ENCODE measurements at places on chromosomes 4 and X.
A peak's percentile ranks its signal among the peaks of the same experiment; 100 is the strongest.

DNA sequence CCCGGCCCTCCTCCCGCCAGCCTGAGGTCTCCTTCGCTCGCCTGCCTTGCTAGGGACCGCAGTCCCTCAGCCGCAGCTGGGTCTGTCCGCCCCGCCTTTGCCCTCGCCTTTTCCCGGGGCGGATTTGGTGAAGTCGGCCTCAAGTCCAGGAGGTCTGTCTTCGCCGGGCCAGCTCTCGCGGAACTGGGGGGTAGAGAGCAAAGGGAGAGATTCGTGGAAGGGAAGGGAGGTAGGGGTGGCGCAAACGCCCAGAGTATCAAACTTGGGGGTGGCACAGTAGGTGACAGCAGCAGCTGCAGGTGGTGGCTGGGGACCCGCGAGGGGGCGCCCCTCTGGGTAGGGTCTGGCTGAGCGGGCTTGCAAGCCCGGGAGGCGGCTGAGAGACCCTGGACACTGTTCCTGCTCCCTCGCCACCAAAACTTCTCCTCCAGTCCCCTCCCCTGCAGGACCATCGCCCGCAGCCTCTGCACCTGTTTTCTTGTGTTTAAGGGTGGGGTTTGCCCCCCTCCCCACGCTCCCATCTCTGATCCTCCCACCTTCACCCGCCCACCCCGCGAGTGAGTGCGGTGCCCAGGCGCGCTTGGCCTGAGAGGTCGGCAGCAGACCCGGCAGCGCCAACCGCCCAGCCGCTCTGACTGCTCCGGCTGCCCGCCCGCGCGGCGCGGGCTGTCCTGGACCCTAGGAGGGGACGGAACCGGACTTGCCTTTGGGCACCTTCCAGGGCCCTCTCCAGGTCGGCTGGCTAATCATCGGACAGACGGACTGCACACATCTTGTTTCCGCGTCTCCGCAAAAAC is at the start of gene NPY2R:
Gene NPY2R, plus strand, starts transcription at position 379 of the 797 bp plus-strand sequence. CDS start 5,304 bp downstream, outside the sequence.
- no peak for ATAC-seq

- ATAC-seq = no peak
Observed at GRCh38 chr4:188613976-188614375, 474.7 kb downstream of the TRIML1 start.

GRCh38 chr4:44493924-44494323 is 45.3 kb upstream of the KCTD8 start:
- ATAC-seq = no peak

DNA sequence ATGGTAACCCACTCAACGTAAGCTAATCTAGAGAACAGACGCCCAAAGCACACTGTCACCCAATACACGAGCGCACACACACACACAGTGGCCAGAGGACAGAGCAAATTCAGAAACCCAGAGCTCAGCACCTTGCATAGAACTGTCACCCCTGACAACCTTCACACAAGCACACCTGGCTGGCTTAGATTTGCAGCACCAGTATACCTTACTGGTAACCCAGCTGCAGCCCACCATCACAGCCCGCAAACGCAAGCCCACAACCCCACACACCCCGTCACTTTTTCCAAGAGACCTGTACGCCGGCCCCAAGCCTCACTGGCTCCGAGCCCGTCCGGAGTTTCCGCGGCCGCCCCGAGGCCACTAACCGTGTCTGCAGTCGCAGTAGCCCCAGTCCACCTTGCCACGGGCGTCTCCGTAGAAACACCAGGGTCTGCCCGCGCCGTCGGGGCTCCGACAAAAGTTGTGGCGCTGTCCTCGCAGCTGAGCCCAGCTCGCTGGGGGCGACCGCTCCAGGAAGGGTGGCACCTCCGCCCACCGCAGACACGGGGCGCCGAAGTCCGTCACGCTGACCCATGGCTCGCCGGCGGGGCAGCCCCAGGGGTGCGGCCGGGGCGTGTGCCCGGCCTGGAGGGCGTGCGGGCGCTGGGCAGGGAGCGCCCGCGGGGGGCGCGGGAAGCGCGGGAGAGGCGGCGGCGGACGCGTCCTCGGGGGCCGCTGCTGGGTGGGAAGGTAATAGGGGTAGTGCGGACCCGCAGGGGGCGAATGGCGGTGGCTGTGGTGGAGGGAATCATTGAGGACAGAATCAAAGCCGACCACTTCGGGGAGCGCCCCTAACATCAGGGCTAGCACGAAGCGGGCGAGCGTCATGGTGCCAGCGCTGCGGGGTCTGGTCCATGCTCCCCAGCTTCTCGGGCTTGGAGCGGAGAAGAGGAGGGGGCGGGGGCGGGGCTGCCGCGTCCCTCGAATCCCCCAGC is 664 bp downstream of the PRSS12 start:
- ATAC-seq = peak; percentile 25

DNA sequence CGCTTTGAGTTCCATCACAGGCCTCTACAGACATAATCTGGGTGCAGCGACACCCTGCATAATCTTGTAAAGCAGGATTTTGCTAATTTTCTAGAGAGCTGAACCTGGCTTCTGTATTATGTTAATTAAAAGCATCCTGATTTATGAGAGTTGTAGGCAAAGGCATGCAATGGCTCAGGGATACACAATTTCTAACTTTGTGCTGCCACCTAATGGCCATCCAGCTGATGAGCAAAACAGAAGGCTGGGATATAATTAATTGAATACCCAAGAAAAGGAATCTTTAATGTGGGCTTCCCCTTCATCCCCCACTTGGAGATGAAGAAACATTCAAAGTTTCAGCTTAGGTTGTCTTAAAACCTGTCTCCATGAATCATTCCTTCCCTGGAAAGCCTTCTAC is 78.1 kb downstream of the BMP15 start:
- ATAC-seq = no peak

- ATAC-seq = no peak
Observed at GRCh38 chrX:69286565-69286906, 121.3 kb upstream of the PJA1 start.

GRCh38 chr4:77613267-77613666 is 7.6 kb downstream of the CXCL13 start:
- no peak for ATAC-seq

DNA sequence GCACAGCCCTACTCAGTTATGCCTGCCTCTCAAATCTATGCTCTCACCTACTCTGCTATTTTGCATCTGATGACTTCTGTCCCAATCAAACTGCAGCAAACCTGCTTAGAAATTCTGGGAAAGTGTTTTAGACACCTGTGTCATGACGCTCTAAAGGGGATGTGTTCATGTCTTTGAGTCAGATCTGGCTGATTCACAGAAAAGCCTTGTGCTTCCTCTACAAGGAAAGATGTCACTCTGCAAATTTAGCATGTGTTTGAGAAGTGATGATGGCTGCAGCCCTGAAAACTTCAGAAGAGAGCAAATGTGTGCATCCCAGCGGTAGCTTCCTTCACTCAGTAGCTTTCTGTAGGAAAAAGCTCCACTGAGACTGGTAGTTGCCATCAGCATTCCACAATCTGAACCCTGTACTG is 235.4 kb downstream of the MGST2 start:
- peak; percentile 74 for ATAC-seq

DNA sequence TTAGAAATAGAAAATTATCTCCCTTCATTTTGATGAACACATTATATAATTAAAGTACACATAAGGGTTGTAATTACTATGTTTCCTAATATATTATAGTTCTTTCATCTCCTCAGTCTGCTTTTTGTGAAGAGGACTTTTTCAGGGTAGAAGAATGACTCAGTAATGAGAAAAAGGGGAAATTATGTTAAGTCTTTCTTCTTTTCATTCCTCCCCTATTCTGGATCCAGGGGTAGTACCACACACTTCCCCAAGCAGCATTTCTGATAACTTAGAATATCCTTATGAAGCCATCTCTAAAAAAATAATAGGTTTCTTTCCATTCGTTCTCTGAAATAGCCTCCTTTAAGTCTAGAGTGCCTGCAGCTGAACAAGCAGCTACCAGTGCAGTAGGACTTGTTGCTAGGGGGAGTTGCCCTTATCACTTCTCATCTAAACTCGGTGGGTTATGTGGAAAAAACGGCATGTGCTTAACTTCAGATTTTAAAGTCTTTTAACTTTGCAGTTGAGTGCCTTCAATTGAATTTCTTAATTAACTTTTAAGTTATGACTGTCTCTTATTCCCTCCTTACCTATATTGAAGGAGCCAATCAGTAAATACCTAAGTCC is 184.8 kb downstream of the ARHGAP24 start:
- ATAC-seq = no peak

All from activated T-helper 17 cell treated with anti-CD3 and anti-CD28 coated beads, Interleukin-2, amount 50 U/mL, for 72 hours (primary cell).